ENCODE measurements at places on chromosomes 1 and 21.
A peak's percentile ranks its signal among the peaks of the same experiment; 100 is the strongest.

GRCh38 chr21:45885597-45885929, 96.0 kb upstream of the COL6A1 start:
- DNase-seq: no peak

GRCh38 chr1:248189026-248189425, 8.0 kb upstream of the OR2M3 start:
- no peak for DNase-seq

GRCh38 chr1:30327370-30328099, 395.9 kb downstream of the MATN1 start:
- DNase-seq: no peak

- DNase-seq: no peak
These were observed 543 bp downstream of the ABCB10 start for GRCh38 chr1:229557913-229558414.

DNA sequence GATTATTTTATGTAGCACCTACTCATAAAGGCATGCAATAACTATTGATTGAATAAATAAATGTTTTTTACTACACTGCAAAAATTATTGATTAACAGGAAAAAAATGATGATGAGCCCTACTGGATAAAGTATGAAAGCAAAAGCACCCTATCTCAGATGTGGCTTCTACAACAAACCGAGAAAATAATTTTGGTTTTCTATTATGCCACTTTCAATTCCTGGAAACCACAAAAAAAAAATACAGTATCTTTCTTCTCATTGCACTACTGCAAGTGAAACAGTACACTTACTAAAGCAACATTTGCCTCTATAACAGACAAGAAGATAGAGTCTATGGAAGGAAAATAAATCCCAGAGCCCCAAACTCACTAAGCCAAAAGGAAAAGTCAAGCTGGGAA, 1882.4 kb downstream of the NCAM2 start:
- no peak for DNase-seq

DNA sequence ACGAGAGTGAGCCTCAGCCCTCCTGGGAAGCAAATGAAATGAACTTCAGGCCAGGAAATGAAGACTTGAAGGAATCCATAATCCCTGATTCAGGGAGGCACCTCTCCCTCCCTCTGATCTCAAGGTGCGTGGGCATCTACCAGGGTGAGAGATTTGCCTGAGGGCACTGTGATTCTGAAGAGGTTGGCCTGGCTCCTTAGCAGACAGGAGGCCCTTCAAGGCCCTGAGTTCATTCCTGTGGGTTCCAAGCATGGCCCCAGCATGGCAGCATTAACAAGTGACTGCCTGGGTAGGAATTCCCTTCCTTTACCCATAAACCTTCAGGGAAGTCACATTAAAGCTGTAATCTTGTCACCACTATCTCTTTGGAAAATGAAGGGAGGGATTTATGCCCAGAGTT, 29.8 kb upstream of the IFNGR2 start:
- no peak for DNase-seq

DNA sequence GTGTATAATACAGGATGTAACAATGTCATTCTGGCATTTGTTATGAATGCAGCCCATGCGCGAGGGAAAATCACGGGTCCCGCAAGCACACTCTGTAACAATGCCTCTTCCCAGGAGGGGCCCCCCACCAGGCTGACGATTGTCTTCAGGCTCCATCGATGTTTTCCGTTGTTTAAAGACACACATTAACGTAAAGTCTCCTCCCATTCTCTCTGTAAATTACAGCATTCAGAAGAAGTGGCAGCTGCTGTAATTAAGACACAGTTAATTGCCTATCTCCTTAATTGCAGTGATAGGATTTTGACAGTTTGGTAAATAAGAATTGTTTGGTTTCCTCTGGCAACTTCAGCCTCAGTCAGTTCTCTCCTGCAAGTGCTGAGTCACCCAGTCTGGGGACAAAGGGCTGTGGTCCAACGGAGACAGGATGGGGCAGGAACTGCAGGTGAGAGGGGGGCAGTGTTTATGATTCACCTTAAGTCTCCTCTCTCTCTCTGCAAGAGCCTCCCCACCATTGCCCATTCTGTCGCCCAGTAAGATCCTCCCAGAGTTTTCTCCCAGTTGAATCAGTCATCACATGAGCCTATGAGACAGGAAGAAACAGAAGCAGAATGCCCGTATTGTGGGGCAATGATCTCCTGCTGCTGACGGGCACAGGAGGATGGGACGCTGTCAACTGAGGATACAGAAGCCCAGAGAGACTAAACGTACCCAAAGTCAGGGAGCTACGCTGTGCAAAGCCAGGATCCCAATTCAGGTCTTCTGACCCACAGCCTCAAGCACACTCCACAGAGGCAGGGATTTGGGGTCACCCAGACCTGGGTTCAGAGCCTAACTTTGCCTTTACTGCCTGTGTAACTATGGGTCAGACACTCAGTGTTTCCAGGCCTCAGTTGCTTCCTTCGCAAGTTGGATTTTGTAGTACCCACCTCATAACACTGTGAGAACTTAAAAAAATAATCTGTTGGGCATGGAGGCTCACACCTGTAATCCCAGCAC, 110.0 kb downstream of the ADSS2 start:
- peak; percentile 83 for DNase-seq

DNA sequence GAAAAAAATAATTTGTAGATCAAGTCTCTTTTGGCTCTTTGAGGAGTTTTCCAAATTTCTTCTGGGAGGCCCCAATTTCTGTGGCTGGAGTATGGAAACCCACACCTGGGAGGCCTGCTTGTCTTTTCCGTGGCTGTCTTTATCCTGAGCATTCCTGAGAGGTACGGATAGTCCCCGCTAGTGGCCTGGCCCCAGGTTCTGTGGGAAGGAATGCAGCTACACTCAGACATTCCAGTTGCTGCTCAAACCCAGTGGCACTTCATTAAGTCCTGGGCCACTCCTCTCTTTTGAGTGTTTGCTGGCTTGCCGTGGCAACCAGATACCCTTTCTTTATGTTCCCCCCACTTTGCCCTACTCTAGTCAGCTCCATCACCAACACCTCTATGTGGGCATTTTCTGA, 310.4 kb downstream of the ASTN1 start:
- DNase-seq: no peak

- no peak for DNase-seq
These were observed 4.8 kb downstream of the GNG4 start for GRCh38 chr1:235644693-235645305.

- no peak for DNase-seq
These were observed 59.6 kb downstream of the PLA2G4A start for GRCh38 chr1:186888367-186888766.

GRCh38 chr1:181189691-181190363, 101.3 kb downstream of the IER5 start:
- no peak for DNase-seq

- DNase-seq: no peak
These were observed 20.9 kb downstream of the USP48 start for GRCh38 chr1:21762022-21762404.

GRCh38 chr1:160662910-160663309, 16.1 kb upstream of the SLAMF1 start:
- DNase-seq: no peak

DNA sequence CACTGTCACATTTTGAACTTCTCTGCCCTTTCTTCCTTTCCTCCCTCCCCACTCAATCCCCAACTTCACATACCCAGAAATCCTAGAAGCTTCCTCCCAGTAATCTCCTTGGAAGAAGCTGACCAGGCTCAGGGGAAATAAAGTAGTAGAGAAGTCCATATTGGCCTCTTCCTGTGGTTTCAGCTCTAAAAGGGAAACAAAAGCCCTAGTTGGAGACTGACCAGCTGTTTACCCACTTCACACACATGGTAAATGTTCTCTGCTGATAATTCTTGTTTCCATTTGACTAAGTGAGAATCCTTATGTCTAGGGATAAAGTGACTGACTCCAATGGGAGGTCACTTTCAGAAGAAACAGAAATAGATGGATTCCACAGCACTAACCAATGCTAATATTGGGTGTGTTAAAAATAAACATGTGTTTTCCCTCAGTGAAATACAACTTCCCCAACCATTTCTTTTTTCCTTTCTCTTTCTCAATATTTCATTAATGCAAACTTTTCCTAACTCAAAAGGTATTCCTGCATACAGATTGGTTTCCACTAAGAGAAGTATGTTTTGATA, 178.9 kb upstream of the DPT start:
- no peak for DNase-seq

DNA sequence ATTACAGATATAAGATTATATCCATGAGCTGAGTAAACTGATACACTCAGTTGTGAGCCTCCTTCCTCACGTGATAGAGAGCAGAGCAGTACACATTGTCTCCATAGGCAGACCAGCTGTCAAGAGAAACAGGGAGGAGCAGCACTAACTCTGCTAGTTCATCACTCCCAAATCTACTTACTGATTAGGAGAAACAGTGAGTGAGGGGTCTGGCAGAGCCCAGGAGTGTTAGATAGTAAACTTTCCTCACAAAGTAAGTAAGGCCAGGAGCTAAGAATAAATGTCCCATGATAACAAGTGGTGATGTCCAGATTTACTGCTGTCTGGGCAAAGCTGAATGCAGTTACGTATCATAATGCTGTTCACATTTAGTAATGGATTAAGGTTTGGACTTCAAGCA, 168.6 kb upstream of the KCNK2 start:
- no peak for DNase-seq

DNA sequence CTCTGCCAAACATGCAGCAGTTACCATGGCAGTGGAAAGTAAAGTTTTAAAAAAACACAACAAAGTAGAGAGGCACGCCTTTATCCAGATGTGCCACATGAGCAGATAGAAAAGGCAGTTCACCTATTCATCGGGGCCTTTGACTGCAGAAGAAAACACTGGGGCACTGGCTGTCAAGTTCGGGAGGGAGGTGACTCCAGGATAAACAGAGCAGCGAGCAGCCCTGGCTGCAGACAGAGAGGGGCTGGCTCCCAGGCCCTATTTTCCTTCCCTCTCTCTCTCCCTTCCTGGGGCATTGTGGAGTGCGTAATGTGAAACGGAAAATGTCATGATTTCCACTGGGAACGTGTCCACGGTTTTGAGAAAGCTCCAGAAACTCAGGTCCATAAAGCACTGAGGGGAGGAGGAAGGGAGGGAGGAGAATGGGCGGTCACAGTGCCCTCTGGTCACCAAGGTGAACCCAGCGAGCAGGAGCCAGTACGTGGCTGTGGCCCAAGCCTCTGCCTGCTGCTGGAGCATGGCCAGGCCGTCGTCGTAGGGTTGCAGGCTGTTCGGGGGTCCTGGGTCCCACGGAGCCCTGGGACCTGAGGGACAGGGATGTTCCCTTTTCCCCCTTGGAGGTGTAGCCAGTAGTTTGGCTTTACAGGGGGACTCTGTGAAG, 114.7 kb upstream of the IRF2BP2 start:
- DNase-seq: no peak

DNA sequence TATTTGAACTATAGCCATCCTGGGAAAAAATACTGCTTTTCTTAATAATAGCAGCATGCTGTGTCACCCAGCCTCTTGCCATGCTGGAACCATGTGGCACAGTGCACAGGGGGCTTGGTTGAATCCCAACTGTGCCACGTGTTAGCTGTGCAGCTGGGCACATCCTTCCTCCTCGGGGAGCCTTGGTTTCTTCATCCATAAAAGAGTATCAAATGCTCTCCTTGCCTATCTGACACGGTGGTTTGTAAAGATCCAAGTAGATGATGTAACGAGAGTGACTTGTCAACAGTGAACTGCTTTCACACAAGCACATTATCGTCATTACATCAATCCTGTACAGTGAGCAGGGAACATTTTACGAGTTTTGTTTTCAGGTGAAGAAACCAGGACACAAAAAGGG, 24.4 kb downstream of the VASH2 start:
- DNase-seq: no peak

DNA sequence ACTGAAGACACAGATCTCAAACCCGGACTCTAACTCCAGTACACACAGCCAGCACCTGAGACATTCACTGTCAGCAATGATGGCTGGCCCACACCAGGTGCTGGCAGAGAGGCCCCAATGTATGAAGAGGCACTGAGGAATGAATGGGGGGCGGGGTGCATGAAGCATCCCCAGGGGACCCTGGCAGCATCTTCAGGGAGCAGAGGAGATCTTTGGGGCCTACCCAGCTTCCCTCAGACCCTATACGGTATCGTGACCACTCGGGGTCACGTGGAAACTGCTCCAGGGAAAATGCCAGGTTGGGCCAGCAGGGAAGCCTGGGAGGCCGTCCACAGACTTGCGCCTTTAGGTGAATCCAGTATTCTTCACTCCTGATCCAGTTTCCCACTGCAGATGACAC, 84.3 kb downstream of the NPHP4 start:
- DNase-seq: no peak

DNA sequence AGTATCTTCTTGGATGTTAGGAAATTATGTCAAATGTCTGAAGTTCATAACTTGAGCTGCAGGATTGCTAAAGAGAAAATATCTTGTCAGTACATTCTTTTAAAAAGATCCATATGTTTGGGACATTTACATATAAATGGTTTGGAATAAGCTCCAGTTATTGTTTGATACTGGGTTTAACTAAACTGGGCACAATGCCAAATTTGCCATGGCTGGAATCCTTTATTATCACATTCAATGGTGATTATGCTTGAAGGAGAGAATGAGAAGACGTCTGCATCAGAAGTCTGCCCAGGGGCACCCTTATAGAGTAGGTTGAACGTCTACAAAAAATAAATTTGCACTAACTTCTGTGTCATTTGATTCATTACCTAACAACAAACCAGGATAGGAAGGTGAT, 652.5 kb downstream of the AMY1C start:
- DNase-seq: peak; percentile 27

DNA sequence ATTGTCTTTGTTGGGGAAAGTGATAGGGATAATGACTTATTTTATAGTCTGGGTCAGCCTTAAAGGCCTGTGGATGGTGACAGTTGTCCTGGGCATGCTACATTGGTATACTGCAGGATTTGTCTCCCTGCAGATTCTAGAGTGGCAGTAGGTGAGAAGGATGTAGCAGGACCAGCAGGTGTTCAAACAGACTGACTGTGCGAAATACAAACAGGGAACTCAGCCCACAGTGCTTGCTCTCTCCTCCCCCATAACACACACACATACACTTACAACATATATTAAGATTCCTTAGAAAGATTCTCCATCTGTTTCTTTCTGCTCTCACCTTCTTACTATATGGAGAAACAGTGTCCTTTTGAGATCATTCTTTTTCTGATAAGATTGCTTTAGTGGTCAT, 6.9 kb downstream of the PDE4B start:
- no peak for DNase-seq

DNA sequence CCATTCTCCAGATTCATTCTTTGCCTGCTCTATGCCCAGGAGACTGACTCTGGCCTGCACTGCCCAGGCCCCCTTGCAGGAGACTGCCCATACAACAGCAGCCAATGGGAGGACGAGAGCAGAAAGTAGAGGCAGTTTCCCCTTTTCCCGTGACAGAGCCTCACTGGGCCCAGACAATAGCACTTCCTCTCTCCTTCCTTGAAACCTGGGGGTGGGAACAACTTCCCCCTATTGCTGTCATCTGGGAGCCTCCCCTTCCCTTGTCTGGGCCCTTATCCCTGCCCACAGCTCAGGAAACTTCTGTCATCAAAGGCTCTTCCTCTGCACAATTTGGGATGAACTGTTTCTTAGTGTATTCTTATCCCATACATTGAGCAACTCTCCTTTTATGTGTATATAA, 60.8 kb upstream of the KCNJ15 start:
- DNase-seq: no peak

DNA sequence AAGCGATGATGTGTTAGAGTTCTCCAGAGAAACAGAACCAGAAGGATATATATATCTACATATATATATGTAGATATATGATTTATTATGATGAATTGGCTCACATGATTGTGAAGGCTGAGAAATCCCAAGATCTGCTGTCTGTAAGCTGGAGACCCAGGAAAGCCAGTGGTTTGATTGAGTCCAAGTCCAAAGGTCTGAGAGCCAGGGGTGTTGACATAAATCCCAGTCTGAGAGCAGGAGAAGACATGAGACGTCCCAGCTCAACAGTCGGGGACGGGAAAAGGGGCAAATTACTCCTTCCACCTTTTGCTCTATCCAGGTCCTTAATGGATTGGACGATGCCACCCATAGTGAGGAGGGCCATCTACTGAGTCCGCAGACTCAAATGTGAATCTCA, 126.6 kb downstream of the PRDM2 start:
- no peak for DNase-seq

Measured in NCI-H1436 treated with DMSO at 0.1 percent for 48 hours (cell line).